Skin of body (tissue), 3 donors: ENCODE measurements at places on chromosomes 12 and 14.

DNA sequence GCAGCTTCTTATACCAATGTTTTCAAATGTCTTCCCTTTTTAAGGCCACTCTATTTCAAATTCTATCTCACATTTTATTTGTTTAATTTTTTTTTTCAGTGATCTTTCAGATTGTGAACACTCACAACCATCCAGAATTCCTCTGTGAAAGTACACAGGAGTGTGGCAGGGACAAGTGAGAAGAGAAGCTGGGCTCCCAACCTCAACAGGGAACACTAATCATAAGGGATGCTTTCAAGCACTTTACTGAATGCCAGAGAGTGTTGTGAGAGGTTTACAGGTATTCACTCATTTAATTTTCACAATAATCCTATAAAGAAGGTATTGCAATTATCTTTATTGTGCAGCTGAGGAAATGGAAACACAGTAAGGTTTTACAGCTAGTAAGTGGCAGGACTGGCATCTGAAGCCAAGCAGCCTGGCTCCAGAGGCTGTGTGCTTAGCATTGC is 60.1 kb upstream of the PYGL start:
- DNase-seq, result no peak

- peak; percentile 44 for DNase-seq
Observed at GRCh38 chr12:94941440-94941862, 62.0 kb downstream of the NDUFA12 start.

- peak; percentile 50 for DNase-seq
Observed at GRCh38 chr12:46382408-46382963, 9.9 kb upstream of the SLC38A2 start.

- DNase-seq, result no peak
Observed at GRCh38 chr12:7374423-7375144, 69.4 kb downstream of the CD163L1 start.

DNA sequence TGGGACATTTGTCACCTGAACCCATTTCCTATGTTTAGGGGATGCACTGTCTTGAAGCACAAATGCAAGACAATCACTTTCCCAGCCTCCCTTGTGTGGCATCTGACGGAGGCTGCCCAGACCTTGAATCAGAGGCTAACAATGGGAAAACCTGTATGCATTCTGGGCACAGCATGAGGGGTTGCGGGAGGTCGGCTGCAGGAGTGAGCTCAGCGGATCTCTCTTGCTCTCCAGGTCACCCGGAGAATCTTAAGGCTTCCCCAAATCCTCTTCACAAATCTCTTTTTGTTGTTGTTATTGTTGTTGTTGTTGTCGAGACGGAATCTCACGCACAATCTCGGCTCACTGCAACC is 15.3 kb downstream of the NFKBIA start:
- DNase-seq, result no peak
